Omental fat pad (tissue), 4 donors: ENCODE measurements at places on chromosomes 2 and 18.

DNA sequence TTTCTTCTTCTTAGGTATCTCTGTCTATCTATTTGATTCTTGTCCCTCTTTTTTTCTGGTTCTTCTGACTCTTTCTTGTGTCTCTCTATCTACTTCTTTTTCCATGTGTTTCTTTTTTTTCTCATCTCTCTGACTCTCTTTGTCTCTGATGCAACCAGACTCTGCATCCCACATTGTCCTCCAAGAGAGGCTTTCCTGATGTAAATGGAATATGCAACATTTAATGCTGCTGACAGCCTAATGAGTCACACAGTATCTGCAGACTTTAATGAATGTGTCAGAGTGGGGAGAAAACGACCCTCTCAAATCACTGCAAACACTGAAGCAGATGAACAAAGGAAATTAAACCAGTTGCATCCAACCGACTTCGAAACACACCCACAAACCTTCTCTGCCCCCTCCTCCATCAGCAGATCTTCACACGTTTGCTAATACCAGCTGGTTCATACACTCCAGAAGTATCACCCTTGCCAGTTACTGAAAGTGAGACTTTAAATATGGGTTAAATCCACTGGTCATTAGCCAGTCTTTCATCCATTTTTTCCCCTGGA, 351.5 kb downstream of the TXNL1 start:
- DNase-seq: no peak

GRCh38 chr2:189599245-189599644, 18.7 kb upstream of the SLC40A1 start:
- DNase-seq: no peak

DNA sequence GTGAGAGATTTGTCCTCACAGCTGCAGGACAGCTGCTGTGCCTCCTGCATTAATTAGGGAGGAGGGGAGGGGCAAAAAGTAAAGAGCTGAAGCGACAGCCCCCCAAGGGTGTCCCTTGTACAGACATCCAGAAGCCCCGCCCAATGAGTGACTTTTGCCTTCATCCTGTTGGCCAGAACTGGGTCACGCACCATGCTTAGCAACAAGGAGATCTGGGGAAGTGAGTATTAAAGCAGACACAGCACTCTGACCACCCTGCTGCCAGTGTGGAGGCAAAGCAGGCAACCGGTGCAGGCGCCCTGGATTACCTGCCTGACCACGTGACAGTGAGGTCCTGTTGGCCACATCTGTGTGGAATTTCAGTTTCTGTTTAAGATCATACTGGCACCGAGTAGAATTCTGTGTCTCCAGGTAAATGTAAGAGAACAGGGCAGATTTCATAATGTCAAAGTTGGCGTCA, 21.5 kb upstream of the BIN1 start:
- no peak for DNase-seq

DNA sequence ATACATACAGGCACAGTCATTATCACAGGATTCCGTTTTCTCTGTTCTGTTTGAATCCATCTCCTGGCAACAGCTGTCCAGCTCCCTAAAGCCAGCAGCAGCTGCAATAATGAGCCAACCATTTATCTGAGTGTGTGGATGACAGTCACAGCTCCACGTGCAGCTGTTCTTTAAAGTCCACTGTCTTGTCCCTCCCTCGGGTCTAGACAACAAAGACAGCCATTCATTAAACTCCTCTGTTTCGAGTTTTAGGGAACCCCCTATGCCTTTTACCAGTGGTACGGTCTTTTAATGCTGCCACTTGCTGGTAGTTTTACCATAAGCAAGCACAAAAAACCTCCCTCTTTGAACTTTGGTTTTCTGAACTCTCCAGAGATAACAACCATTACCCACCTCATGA, 16.0 kb upstream of the MSGN1 start:
- DNase-seq: no peak

- DNase-seq: no peak
Measured at GRCh38 chr18:3454365-3455089, 4.6 kb downstream of the TGIF1 start.
